ENCODE measurements at places on chromosomes 13 and 19. TPM values are rescaled to one million over a fixed set of nuclear protein-coding genes. Genes with fewer than 3 reads are reported as not detected.

The LIG4 gene
- 2.0 TPM for total RNA-seq

The LPAR2 gene
- total RNA-seq, result 2.9 TPM

The TMPRSS9 gene
- not detected for total RNA-seq

The TEX29 gene
- total RNA-seq, result not detected

The TBXA2R gene
- total RNA-seq, result 0.61 TPM

The LENG9 gene
- 6.8 TPM for total RNA-seq

The C19orf67 gene
- total RNA-seq, result not detected

The CRTC1 gene
- 5.4 TPM for total RNA-seq

The ZNF579 gene
- 33.5 TPM for total RNA-seq

The CDC42EP5 gene
- total RNA-seq, result 0.51 TPM

The CILP2 gene
- 0.22 TPM for total RNA-seq

The CYP4F8 gene
- total RNA-seq, result not detected

The ZNF66 gene
- not detected for total RNA-seq

The NDUFA3 gene
- 230 TPM for total RNA-seq

All from A549 treated with RU486 at 1 μM for 4 hours (cell line).